ENCODE measurements at places on chromosomes 3 and 15. TPM values are rescaled to one million over a fixed set of nuclear protein-coding genes. Genes with fewer than 3 reads are reported as not detected.
A peak's percentile ranks its signal among the peaks of the same experiment; 100 is the strongest.

ULK4 gene
- total RNA-seq, result 31.8 TPM

EXD1 gene
- not detected for total RNA-seq

CPN2 gene
- total RNA-seq, result not detected

CIDEC gene
- 1,697 TPM for total RNA-seq

DNA sequence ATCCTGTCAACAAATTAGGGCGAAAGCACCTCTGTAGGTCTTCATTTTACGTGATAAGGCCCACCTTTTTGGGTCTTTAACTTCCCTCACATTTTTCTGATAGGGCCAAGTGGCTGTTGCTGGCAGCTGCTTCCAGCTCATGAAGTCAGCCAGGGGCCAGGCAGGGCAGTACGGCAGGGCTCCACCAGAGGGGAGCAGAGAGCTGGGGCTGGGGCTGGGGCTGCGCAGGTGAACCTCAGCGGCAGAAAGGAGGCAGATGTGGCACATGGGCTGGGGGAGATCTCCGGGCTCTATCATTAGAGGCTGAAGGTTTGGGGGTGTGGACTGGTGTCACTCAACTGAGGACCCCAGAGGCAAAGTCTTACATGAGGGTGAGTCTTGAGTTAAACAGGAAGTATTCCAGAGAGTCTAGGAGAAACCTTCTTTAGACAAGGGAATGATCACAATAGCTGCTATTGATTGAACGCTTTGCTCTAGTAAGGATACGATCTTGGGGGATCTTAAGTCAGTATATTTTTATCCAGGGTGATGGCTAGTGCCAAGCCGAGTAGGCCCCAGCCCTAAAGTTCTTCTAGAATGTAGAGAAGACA lies 62.8 kb upstream of the MEX3B start:
- DNase-seq, result peak; percentile 40
- no peak overlapping the region for H3K27ac ChIP-seq
- no peak overlapping the region for H3K4me3 ChIP-seq
- H3K4me1 ChIP-seq, result no peaks in the 10 kb centered on the region
- H3K27me3 ChIP-seq, result no peaks in the 10 kb centered on the region

- no peak overlapping the region for H3K27ac ChIP-seq
- no peak for DNase-seq
- peaks cover 3% of the 10 kb centered on the region for H3K4me1 ChIP-seq
- H3K27me3 ChIP-seq, result no peaks in the 10 kb centered on the region
- no peak overlapping the region for H3K4me3 ChIP-seq
- no peaks in the 10 kb centered on the region for H3K36me3 ChIP-seq
Observed at GRCh38 chr15:78878356-78878755, 5.7 kb downstream of the MORF4L1 start.

- no peak for DNase-seq
- no peak overlapping the region for H3K27ac ChIP-seq
- H3K4me1 ChIP-seq, result no peaks in the 10 kb centered on the region
- no peaks in the 10 kb centered on the region for H3K36me3 ChIP-seq
- no peaks in the 10 kb centered on the region for H3K27me3 ChIP-seq
Observed at GRCh38 chr3:8838234-8838633, 68.8 kb upstream of the OXTR start.

DUT gene
- 105 TPM for total RNA-seq

GRCh38 chr3:127951276-127951675 lies 36.2 kb downstream of the KBTBD12 start:
- no peak overlapping the region for H3K4me3 ChIP-seq
- H3K36me3 ChIP-seq, result no peaks in the 10 kb centered on the region
- H3K27me3 ChIP-seq, result no peaks in the 10 kb centered on the region
- H3K27ac ChIP-seq, result no peak overlapping the region
- DNase-seq, result no peak

GREM1 gene
- total RNA-seq, result 2.5 TPM

- H3K4me3 ChIP-seq, result no peak overlapping the region
- no peak for DNase-seq
- H3K27ac ChIP-seq, result no peak overlapping the region
- no peaks in the 10 kb centered on the region for H3K27me3 ChIP-seq
- no peaks in the 10 kb centered on the region for H3K36me3 ChIP-seq
- H3K4me1 ChIP-seq, result no peaks in the 10 kb centered on the region
Observed at GRCh38 chr3:149009732-149010131, 18.4 kb downstream of the GYG1 start.

SLC30A4 gene
- total RNA-seq, result 11.5 TPM

KCNAB1 gene
- total RNA-seq, result 8.3 TPM

PGBD4 gene
- total RNA-seq, result 1.3 TPM

DNA sequence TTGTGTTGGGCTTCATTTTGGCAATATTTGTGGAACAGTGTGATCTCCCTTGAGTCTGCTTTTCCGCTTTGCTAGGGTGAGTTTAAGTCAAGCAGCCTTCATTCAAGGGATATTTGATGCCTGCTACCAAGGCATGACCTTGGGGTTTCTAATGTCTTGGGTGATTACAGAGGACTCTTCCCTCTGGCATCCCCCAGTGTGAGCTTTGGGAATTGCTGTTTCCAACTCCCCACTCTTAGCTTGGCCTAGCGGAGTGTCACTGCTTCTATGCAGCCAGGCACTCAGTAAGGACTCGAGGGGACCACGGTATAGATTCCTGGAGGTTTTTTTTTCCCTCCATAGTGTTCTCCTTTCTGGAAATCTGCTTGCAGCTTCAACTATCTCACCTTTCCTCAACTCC lies 21.1 kb downstream of the GCNT3 start:
- no peak overlapping the region for H3K27ac ChIP-seq
- no peaks in the 10 kb centered on the region for H3K27me3 ChIP-seq
- no peak overlapping the region for H3K4me3 ChIP-seq
- H3K4me1 ChIP-seq, result no peaks in the 10 kb centered on the region
- DNase-seq, result no peak

DNA sequence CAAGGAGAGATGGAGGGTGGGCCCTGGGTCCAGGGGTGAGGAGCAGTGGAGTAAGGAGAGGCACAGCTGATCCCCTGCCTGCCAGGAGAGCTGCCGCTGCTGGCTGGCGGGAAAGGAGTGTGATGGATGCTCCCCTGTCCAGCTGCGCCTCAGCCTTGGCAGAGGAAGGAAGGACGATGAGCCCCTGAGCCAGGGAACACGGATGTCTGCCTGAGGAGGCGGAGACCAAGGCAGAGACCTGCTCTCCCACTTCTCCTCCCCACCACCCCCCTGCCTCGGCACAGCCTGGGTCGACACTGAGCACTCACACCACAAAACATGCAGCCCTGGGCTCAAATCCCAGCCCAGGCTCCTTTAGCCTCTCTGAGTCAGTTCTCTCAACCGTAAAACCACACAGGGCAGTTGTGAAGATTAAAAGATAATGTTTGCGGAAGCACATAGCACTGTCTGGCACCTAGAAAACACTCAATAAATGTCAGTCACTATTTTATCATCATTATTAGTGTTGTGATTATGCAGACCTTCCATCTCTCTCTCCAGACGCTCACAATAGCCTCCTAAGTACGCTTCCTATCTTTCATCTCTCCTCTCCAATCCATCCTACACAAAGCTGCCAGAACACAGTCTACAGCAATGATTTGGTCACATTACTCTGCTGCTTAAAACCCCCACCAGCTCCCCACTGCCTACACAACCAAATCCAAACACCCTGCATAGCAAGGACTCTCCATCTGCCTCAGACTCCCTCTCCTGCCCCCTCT lies 52.2 kb downstream of the SEMA5B start:
- no peaks in the 10 kb centered on the region for H3K27me3 ChIP-seq
- H3K36me3 ChIP-seq, result no peaks in the 10 kb centered on the region
- no peak overlapping the region for H3K4me3 ChIP-seq
- H3K4me1 ChIP-seq, result peaks cover 15% of the 10 kb centered on the region
- DNase-seq, result peak; percentile 44

DNA sequence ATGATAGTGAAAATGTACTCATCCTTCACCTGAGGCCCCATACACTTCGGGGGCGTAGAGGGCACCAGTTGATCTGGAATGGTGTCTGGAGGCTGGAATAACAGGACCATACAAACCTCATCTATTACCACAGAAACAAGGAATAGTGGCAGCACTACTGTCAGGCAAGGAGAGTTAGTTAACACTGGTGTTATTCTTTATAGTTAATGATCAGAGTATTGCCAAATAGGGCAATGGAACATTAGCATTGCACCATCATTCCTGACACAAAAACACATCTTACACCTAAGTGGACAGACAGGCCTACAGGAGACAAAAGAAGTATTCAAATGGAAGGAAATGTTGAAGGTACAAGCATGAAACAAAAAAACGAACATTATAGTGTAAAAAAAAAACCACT lies 137.0 kb upstream of the UBP1 start:
- no peaks in the 10 kb centered on the region for H3K4me1 ChIP-seq
- peak overlapping the region; percentile 72 for H3K27ac ChIP-seq
- no peaks in the 10 kb centered on the region for H3K27me3 ChIP-seq
- H3K4me3 ChIP-seq, result no peak overlapping the region

- H3K27me3 ChIP-seq, result no peaks in the 10 kb centered on the region
- no peak overlapping the region for H3K4me3 ChIP-seq
- peaks cover 12% of the 10 kb centered on the region for H3K4me1 ChIP-seq
- DNase-seq, result no peak
- H3K27ac ChIP-seq, result peak overlapping the region; percentile 19
Observed at GRCh38 chr3:71010726-71011455, 572.6 kb downstream of the FOXP1 start.

DNA sequence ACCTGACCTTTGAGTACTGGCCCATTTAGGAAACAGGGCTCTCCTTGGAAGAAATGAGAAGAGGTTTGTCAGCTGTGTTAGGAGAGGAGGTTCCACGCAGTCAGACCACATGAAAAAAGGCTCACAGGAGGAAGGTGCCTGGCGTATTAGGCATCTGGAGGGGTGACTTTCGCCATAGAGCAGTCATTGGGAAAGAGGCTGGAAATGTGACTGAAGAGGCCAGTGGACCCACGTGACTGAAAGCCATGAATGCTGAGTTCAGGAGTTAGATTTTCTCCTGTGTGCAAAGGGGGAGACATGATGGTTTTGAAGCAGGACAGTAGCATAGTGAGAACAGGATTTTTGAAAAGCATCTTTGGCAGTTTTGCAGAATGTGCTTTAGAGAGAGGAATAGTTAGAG lies 29.7 kb upstream of the RNF7 start:
- no peaks in the 10 kb centered on the region for H3K4me1 ChIP-seq
- H3K27ac ChIP-seq, result peak overlapping the region; percentile 69
- no peaks in the 10 kb centered on the region for H3K27me3 ChIP-seq
- no peak for DNase-seq
- no peak overlapping the region for H3K4me3 ChIP-seq
- no peaks in the 10 kb centered on the region for H3K36me3 ChIP-seq

- no peak overlapping the region for H3K4me3 ChIP-seq
- H3K27me3 ChIP-seq, result no peaks in the 10 kb centered on the region
- H3K27ac ChIP-seq, result peak overlapping the region; percentile 60
- no peaks in the 10 kb centered on the region for H3K36me3 ChIP-seq
- DNase-seq, result no peak
Observed at GRCh38 chr3:64318668-64319271, 93.5 kb upstream of the PRICKLE2 start.

GHRL gene
- total RNA-seq, result not detected

DNA sequence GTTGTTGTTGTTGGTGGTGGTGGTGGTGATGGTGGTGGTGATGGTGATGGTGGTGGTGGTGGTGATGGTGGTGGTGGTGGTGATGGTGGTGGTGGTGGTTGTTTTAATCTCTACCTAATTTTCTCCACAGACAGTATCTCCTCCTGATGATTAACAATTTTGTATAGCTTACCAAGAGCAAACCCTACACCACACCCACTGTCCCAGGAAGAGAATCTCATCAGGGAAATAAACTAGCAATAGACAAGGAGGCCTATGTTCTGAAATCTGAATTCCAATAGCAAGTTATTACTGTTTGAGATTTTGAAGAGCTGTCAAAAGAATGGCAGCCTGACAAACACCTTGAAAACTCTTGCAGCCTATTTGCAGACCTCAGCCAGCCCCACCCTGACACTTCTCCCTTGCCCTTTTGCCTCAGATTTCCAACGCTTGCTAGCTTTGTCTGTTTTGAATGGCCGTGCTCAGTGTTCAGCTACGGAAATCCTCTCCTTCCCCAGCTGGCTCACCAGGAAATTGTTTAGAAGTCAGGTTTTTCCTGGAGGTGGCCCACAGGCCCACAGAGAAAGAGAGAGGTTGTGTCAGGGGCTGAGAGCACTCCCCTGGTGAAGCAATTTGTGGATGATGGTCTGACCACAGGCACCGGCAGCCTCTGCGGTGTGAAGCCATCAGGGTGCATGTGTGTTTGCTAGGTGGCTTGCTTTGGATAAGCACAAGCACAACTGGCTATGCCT lies 101.6 kb downstream of the MAGI1 start:
- no peak overlapping the region for H3K4me3 ChIP-seq
- H3K27ac ChIP-seq, result peak overlapping the region; percentile 56
- no peaks in the 10 kb centered on the region for H3K4me1 ChIP-seq
- H3K27me3 ChIP-seq, result no peaks in the 10 kb centered on the region
- H3K36me3 ChIP-seq, result no peaks in the 10 kb centered on the region

- no peaks in the 10 kb centered on the region for H3K36me3 ChIP-seq
- H3K27me3 ChIP-seq, result no peaks in the 10 kb centered on the region
- no peak overlapping the region for H3K4me3 ChIP-seq
- DNase-seq, result no peak
Observed at GRCh38 chr3:172869784-172870518, 119.4 kb downstream of the ECT2 start.

C3orf22 gene
- total RNA-seq, result not detected

Data from breast epithelium (tissue), 4 donors.